ENCODE measurements at places on chromosomes 2 and 18. TPM values are rescaled to one million over a fixed set of nuclear protein-coding genes. Genes with fewer than 3 reads are reported as not detected.

The TUBA3D gene
- 1.7 TPM for total RNA-seq

The RESP18 gene
- total RNA-seq, result not detected

The TPGS2 gene
- total RNA-seq, result 94.4 TPM

The RBKS gene
- total RNA-seq, result 8.1 TPM

The CLHC1 gene
- total RNA-seq, result 3.0 TPM

The ADRA2B gene
- total RNA-seq, result not detected

The DUSP2 gene
- 0.53 TPM for total RNA-seq

The REG3A gene
- total RNA-seq, result not detected

The L3MBTL4 gene
- not detected for total RNA-seq

The GPC1 gene
- 214 TPM for total RNA-seq

The GALNT14 gene
- 44.9 TPM for total RNA-seq

The EPB41L3 gene
- 0.52 TPM for total RNA-seq

The TBR1 gene
- not detected for total RNA-seq

The DSC3 gene
- total RNA-seq, result 1.2 TPM

The EDAR gene
- 0.08 TPM for total RNA-seq

The SGO2 gene
- 14.9 TPM for total RNA-seq

The MYO5B gene
- total RNA-seq, result 12.8 TPM

The KIAA2012 gene
- total RNA-seq, result not detected

The SKOR2 gene
- total RNA-seq, result not detected

The SOX11 gene
- total RNA-seq, result not detected

The PIEZO2 gene
- total RNA-seq, result 1.3 TPM

The FBXO15 gene
- 0.90 TPM for total RNA-seq

The RUFY4 gene
- total RNA-seq, result not detected

The RNF152 gene
- total RNA-seq, result not detected

The SLC5A7 gene
- not detected for total RNA-seq

The REG3G gene
- total RNA-seq, result not detected

The SH3YL1 gene
- 10.0 TPM for total RNA-seq

The THUMPD2 gene
- total RNA-seq, result 14.3 TPM

The ALKAL2 gene
- not detected for total RNA-seq

The TET3 gene
- 7.2 TPM for total RNA-seq

The ORC4 gene
- 30.6 TPM for total RNA-seq

The DYSF gene
- total RNA-seq, result 0.61 TPM

The KCTD1 gene
- total RNA-seq, result 38.4 TPM

The TEX44 gene
- total RNA-seq, result not detected

The TCF23 gene
- total RNA-seq, result not detected

The POTEJ gene
- not detected for total RNA-seq

The NDC80 gene
- 17.2 TPM for total RNA-seq

The ERICH2 gene
- total RNA-seq, result not detected

The TMEM163 gene
- total RNA-seq, result not detected

The SCYGR2 gene
- total RNA-seq, result not detected

The CCDC74B gene
- total RNA-seq, result 5.7 TPM

The SERPINB10 gene
- not detected for total RNA-seq

The ALPP gene
- 2.7 TPM for total RNA-seq

The UGT1A6 gene
- total RNA-seq, result 1.6 TPM

The MOCOS gene
- total RNA-seq, result 2.7 TPM

The IL1RL2 gene
- not detected for total RNA-seq

The FSHR gene
- total RNA-seq, result not detected

The TRIB2 gene
- total RNA-seq, result 0.65 TPM

Data from A549 treated with ZK216348 at 1 μM for 4 hours (cell line).